ENCODE measurements at places on chromosomes 3 and 15. TPM values are rescaled to one million over a fixed set of nuclear protein-coding genes. Genes with fewer than 3 reads are reported as not detected.

Gene PPM1L
- total RNA-seq: 0.77 TPM

Gene CKMT1B
- not detected for total RNA-seq

Gene LNP1
- total RNA-seq: 5.8 TPM

Gene GPR156
- total RNA-seq: 0.55 TPM

Gene IL17RD
- 6.5 TPM for total RNA-seq

Gene SNX4
- 37.6 TPM for total RNA-seq

Gene FBN1
- total RNA-seq: 481 TPM

Gene FYTTD1
- total RNA-seq: 48.5 TPM

Gene KBTBD12
- total RNA-seq: not detected

Gene SETMAR
- total RNA-seq: 11.5 TPM

Gene USP3
- total RNA-seq: 52.9 TPM

Gene KCNAB1
- not detected for total RNA-seq

Gene TLR9
- total RNA-seq: under 0.01 TPM

Gene MKRN2OS
- total RNA-seq: not detected

Gene HAPLN3
- total RNA-seq: 2.6 TPM

Gene LTF
- not detected for total RNA-seq

Gene ADAMTS9
- 2.1 TPM for total RNA-seq

Gene SCAANT1
- not detected for total RNA-seq

Gene KIF9
- 3.2 TPM for total RNA-seq

Gene SLC12A6
- 25.0 TPM for total RNA-seq

Gene ZNF80
- total RNA-seq: not detected

Gene ABHD17C
- total RNA-seq: 3.0 TPM

Gene OXTR
- total RNA-seq: 12.1 TPM

Gene EFCAB12
- under 0.01 TPM for total RNA-seq

Gene SOX14
- total RNA-seq: not detected

Gene TERC
- 759 TPM for total RNA-seq

Gene CDHR4
- 0.12 TPM for total RNA-seq

Gene RLBP1
- not detected for total RNA-seq

Gene SLC22A14
- not detected for total RNA-seq

Gene ATP13A5
- not detected for total RNA-seq

Gene FNDC3B
- total RNA-seq: 74.1 TPM

Gene CD200
- total RNA-seq: 0.44 TPM

Gene TRH
- total RNA-seq: not detected
